ENCODE measurements at places on chromosomes 3 and 15. TPM values are rescaled to one million over a fixed set of nuclear protein-coding genes. Genes with fewer than 3 reads are reported as not detected.

DNA sequence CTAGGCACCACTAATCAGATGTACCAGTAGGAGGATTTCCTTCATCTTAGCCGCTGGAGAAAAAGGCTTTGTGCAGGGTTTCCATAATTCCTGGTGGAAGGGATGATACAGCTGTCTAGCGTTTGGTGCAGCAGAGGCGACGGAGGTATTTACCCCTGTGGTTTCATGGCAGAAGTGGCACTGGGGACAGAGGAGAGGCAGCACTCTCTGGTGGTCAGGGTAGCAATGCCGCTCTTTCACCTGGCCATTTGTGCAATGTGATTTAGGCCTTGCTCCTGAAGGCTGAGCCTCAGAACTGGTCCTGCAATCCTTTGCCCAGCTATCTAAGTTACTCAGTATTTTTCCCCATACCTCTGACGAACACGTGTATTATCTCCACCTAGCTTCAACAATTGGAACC, 47.1 kb upstream of the BNIP2 start:
- H3K4me3 ChIP-seq = no peak overlapping the region
- no peaks in the 10 kb centered on the region for H3K4me1 ChIP-seq
- DNase-seq = no peak
- H3K27me3 ChIP-seq = peaks cover 5% of the 10 kb centered on the region

- DNase-seq = no peak
- H3K4me1 ChIP-seq = peaks cover 45% of the 10 kb centered on the region
- H3K27ac ChIP-seq = no peak overlapping the region
- H3K27me3 ChIP-seq = no peaks in the 10 kb centered on the region
These were observed 288.8 kb downstream of the ZBTB20 start for GRCh38 chr3:114858329-114858728.

DNA sequence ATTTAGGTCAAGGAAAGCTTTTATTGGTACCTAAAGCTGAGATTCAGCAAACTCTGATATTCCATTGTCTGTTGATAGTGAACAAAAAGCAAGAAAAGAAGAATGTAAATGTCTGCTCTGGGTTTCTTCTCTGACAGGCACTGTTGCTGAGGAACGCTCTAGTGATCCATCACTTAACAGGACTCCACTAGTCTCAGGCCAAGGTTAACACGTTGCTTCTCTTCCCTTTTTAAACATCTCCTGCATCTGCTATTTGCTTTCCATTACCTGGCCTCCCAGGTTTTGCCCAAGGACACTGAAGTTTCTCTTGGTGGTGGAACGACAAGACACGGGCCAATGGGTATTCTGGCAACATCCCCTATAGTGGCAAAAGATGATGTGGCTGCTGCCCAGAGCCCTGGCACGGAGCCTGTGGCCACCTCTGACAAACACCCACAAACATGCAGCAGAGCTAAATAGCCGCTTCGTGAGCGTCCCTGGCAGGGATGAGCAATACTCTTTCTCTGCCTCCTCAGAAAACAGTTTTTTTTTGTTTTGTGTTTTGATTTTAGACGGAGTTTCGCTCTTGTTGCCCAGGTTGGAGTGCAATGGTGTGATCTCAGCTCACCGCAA, 97.8 kb upstream of the AKAP13 start:
- H3K4me3 ChIP-seq = no peak overlapping the region
- peaks cover 6% of the 10 kb centered on the region for H3K4me1 ChIP-seq
- H3K27me3 ChIP-seq = no peaks in the 10 kb centered on the region

- H3K36me3 ChIP-seq = no peaks in the 10 kb centered on the region
- DNase-seq = no peak
- peaks cover 24% of the 10 kb centered on the region for H3K4me1 ChIP-seq
These were observed 7.6 kb downstream of the ANXA2 start for GRCh38 chr15:60390231-60390630.

DNA sequence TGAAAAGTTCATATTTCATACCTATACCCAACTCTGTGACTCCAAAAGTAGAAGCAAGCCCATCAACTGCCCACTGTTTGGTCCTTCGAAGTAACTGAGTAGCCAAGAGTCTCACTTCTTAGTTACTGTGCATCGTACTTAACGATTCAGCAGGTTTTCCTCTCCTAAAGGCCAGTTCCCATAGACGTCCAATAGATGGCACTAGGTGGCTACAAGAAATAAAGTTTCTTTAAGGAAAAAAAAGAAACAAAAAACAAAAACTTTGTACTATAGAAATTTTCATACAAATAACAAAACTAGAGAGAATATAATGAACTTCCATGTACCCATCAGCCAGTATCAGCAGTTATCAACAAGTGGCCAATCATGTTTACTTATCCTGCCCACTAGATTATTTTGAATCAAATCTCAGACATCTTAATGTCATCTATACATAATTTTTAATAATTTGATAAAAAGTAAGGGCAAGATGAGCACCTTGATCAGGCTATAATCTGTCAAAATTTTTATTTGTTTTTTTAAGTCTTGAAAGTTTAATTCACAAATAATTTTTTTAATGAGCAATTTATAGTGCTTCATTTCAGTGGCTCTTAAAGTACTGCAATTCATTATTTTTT, 63.8 kb upstream of the ACP3 start:
- H3K4me3 ChIP-seq = no peak overlapping the region
- H3K27me3 ChIP-seq = peaks cover 20% of the 10 kb centered on the region
- no peaks in the 10 kb centered on the region for H3K36me3 ChIP-seq
- H3K4me1 ChIP-seq = no peaks in the 10 kb centered on the region

DNA sequence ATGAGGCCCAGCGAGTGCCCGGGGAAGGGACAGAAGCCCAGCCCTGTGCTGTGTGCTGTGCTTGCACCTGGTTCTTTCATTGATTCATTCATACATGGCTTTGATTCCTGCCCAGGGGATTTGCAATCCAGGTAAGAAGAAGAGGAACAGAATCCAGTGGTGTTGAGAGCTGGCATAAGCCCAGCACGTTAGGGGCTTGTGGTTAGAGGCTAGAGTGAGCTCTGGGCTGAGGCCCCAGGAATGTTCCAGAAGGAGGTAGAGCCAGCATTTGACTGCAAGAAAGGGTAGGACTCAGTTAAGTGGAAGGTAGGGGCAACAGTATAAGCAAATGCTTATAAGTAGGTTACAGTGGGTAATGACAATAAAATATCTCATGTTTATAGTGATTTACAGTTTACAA, 2.3 kb downstream of the VWA5B2 start:
- no peak for DNase-seq
- H3K27ac ChIP-seq = no peak overlapping the region
- H3K36me3 ChIP-seq = no peaks in the 10 kb centered on the region
- H3K4me3 ChIP-seq = peak overlapping the region; percentile 29

- DNase-seq = no peak
- no peak overlapping the region for H3K27ac ChIP-seq
- H3K4me1 ChIP-seq = no peaks in the 10 kb centered on the region
- H3K27me3 ChIP-seq = peaks cover 12% of the 10 kb centered on the region
- H3K4me3 ChIP-seq = no peak overlapping the region
These were observed 98.9 kb upstream of the ST8SIA2 start for GRCh38 chr15:92294759-92295158.

DNA sequence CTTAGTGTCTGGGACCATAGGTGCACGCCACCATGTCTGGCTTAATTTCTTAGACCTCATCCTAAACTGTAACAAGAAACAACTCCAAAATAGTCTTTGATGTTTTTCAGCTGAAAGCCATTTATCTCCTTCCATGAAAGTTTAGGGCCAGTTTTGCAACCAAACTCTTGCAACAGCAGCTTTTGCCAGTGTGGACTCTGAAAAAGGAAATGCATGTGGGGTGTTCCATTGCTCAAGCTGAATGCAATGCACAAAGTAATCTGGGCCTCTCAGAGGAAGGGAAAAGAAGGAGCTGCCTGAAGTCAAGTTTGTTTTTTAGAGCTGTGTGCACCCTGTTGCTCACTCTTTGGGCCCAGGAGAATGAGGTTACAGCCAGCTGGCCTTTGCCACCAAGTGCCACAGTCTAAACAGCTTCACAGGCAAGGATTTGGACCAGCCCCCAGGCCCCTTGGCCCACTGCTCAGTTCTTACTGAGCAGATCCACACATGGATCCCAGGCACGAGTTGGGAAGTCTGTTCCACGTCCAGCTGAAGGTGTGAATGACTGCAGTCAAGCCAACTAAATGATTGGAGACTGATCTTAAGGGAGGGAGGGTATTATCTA, 212.3 kb upstream of the LRRFIP2 start:
- H3K27me3 ChIP-seq = no peaks in the 10 kb centered on the region
- H3K4me3 ChIP-seq = no peak overlapping the region
- H3K4me1 ChIP-seq = no peaks in the 10 kb centered on the region
- peaks cover 60% of the 10 kb centered on the region for H3K36me3 ChIP-seq
- no peak overlapping the region for H3K27ac ChIP-seq

DNA sequence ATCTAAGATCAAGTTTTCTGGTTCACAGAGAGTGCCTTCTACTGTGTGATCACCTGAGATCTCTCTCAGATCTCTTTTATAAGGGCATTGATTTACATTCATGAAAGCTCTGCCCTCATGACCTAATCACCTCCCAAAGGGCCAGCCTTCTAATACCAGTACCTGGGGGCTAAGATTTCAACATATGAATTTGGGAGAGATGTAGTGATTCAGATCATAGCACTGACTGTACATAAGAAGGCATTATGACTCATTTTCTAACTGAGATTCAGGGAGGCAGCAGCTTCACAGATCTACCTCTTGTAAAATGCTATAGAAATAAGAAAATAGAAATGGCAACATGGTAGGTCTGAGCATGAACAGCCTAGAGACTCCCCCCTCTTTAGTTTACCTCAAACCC, 39.6 kb downstream of the VGLL3 start:
- peaks cover 6% of the 10 kb centered on the region for H3K27me3 ChIP-seq
- H3K4me1 ChIP-seq = no peaks in the 10 kb centered on the region
- no peaks in the 10 kb centered on the region for H3K36me3 ChIP-seq
- no peak overlapping the region for H3K4me3 ChIP-seq

DNA sequence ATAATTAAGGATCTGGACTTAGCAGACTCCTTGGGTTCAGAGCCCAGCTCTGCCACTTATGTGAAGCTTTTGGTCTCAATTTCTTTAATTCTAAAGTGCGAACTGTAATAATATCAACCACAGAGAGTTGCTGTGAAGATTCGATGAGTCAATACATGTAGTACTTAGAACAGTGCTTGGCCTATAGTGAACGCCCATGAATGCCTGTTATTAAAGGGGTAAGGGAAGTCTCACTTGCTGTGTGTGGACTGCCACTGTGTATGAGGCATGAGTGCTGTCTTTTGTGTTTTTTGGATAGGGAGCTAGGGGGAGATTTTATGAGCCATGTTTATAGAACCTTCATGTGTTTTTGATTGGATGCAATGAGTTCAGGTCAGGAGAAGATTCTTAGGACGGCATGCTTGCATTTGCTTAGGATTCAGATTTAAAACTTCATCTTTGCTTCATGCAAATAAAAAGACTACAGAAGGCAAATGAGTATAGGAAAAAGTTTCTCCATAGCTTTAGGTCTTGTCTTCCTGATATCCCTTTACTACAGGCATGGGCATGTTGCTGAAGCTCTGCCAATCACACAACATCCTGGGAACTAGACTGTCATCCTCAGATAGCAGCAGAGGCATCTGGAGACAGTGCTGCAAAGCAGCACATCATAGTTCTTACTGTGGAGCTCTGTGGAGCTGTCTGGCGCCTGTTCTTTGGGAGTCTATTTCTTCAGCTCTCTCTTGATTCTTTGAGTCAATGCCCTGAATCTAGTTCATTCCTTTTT, 50.0 kb downstream of the PLS1 start:
- DNase-seq = no peak
- no peak overlapping the region for H3K27ac ChIP-seq
- no peaks in the 10 kb centered on the region for H3K27me3 ChIP-seq
- no peaks in the 10 kb centered on the region for H3K36me3 ChIP-seq
- peaks cover 2% of the 10 kb centered on the region for H3K4me1 ChIP-seq

DNA sequence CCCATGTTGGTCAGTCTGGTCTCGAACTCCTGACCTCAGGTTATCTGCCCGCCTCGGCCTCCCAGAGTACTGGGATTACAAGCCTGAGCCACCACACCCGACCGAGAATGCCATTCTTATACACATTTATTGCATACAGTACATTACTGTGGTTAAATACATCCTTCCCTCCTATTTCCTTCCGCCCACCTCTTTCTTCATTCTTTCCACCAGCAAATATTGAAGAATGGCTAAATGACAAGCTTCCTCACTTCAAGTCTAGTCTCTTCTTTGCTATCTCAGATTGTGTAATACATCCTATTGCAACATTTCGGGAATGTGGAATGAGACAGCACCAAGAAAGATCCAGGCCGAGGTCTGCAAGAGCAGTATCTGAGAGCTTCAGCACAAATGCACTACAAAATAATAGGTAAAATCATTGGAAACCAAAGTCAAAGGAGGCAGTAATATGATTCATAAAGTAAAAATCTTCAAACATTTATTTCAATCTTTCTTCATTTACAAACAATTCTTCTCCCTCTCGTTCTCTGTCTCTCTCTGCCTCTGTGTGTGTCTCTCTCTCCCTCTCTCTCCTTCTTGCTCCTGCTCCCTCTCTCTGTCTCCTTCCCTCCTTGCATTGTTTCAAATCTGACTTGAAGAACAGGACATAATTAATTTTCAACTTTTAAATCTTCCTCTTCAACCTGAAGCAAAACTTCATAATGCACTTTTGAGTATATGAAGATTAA, 94.7 kb upstream of the TGFBR2 start:
- H3K36me3 ChIP-seq = no peaks in the 10 kb centered on the region
- H3K27ac ChIP-seq = no peak overlapping the region
- no peaks in the 10 kb centered on the region for H3K27me3 ChIP-seq
- peak; percentile 20 for DNase-seq

DNA sequence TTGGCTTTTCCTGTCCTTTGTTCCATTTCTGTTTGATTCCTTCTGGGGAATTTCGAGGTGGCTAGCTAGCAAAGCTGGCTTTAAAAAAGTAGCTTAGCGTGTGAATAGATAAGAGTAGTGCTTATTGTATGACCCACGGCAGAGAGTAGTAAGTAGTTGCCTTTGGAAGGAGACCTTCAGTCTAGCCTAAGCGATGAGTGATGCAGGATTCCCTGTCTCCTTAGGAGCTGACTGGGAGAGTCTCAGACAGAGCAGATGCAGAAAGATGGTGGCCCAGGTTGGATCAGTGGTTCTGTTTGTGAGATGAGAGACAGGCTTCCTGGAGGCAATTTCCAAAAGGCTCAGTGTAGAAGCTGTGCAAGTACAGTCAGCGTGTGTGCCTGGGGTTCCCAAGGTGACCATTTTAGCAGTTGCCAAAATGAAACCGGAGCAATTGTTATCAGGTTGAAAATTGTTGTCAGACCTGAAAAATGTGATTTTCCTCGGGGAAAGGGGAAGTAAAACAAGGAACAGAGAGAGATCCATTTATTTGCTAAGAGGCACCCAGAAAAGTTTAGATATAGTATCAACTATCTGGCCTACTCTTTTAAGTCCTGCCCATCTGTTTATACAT, 681 bp upstream of the IL5RA start:
- peaks cover 14% of the 10 kb centered on the region for H3K27me3 ChIP-seq
- H3K4me1 ChIP-seq = peaks cover 4% of the 10 kb centered on the region
- no peak for DNase-seq

The GNAT1 gene
- 0.12 TPM for total RNA-seq

The SERPINI2 gene
- total RNA-seq = not detected

The ADAMTS7 gene
- total RNA-seq = 0.21 TPM

The TTLL13 gene
- total RNA-seq = 0.54 TPM

The NANOGP8 gene
- total RNA-seq = not detected

The SLC22A14 gene
- total RNA-seq = not detected

The C3orf85 gene
- not detected for total RNA-seq

The CEMIP gene
- total RNA-seq = not detected

The SNTN gene
- total RNA-seq = not detected

The MITF gene
- 0.25 TPM for total RNA-seq

The HRG gene
- not detected for total RNA-seq

The DUOX1 gene
- total RNA-seq = 0.22 TPM
